ENCODE measurements at places on chromosomes 1 and 21.

- no peak for DNase-seq
Measured at GRCh38 chr1:162021124-162021523, 2.5 kb downstream of the OLFML2B start.

DNA sequence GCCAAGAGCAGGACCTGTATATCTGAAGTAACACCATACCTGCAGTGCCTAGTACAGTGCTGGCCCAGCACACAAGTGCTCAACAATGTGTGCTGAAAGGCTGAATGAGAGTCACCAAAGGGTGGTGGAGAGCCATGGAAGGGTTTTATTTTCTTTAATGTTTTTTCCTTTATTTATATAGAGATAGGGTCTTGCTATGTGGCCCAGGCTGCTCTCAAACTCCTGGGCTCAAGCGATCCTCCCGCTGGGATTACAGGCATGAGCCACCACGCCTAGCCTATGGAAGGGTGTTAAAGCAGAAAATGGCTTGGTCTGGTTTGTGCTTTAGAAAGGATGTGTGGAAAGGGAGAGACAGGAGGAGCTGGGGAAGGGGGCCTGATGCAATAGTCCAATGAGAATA, 13.3 kb upstream of the TTC39A start:
- no peak for DNase-seq

DNA sequence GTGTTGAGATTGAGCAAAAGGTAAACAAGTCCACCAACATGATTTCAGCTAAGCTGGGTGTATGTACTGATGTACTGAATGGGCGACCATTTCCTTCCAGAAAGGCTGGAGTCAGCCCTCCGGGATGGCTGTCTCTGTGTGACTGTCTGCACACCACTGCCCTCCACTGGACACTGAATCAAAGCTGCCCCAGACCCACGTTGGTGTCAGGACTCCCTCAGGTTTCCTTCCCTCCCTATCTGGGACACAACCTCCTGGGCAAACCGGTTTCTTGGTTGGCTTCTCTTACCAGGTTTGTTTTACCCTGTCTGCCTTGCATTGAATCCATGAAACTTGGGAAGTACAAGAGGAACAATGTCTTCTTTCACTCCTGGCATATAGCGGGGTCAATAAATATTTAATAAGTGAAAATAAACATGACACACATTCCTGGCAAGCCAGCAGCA, 5.3 kb upstream of the SRP9 start:
- peak; percentile 60 for DNase-seq

GRCh38 chr1:9621032-9621431, 30.5 kb upstream of the PIK3CD start:
- no peak for DNase-seq

- DNase-seq: no peak
Measured at GRCh38 chr1:24903955-24904730, 25.9 kb downstream of the RUNX3 start.

DNA sequence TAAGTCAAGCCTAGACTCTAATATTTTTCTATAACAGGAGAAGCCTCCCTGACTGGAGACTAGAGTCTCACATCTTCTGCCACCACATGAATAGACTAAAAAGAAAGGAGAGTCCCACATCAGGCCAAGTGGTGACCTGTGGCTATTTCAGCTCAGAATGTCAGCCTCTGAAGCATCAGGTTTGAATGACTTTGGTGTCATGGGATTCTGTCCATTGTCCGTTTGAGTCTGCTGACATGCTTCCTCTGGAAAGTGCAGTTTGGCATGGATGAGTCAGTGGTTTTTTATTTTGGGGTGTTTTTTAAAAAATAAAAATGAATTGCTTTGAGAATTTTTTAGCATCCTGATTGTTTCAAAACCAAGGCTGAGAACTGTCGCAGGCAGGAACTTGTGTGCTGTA, 19.5 kb downstream of the DYRK3 start:
- no peak for DNase-seq

DNA sequence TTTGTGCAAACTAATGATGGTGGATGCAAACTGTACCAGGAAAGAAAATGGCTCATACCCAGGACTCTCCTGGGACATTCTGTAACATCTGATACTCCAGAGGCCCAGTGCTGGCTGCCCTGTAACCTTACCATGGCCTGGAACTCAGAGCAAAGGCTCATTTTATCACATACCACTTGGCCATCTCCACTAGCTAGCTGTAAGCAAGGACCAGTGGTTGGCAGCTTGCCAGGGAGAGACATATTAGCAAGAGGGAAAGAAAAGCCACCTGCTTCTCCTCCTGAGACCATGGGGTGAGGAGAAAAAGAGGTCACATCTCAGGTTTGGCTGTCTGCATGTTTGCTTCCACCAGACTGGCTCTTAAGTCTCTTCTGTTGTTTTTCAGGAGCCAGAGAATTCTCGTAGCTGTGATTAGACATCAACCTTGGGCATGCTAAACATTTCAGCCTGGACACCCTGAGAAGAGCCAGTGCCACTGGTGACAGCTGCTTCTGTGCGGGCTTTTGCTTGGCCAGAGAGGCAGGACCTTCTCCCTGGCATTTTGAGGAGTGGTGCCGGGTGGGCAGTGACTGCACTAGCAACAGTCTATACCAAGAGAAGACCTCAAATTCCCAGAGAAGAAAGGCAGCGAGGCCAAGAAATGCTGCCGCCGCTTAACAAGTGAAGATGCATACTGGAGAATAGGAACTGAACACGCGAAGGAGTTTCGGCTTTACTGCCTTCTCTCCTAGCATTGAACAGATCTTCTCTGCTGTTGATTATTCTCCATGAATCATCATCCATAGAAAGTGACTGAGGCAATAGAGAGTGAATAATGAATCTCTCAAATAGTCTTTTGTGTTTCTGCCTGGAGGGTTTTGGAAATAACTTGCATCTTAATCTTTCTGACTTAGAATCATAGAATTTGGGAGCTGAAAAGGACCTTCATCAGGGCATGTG, 6.7 kb upstream of the INKA2 start:
- no peak for DNase-seq

- DNase-seq: no peak
Measured at GRCh38 chr1:25080294-25081209, 150.5 kb upstream of the RUNX3 start.

GRCh38 chr21:39046236-39046916, 136.9 kb downstream of the PSMG1 start:
- DNase-seq: no peak

GRCh38 chr1:192951691-192952460, 107.3 kb downstream of the UCHL5 start:
- DNase-seq: peak; percentile 76
